ENCODE measurements at places on chromosomes 5 and 9.

DNA sequence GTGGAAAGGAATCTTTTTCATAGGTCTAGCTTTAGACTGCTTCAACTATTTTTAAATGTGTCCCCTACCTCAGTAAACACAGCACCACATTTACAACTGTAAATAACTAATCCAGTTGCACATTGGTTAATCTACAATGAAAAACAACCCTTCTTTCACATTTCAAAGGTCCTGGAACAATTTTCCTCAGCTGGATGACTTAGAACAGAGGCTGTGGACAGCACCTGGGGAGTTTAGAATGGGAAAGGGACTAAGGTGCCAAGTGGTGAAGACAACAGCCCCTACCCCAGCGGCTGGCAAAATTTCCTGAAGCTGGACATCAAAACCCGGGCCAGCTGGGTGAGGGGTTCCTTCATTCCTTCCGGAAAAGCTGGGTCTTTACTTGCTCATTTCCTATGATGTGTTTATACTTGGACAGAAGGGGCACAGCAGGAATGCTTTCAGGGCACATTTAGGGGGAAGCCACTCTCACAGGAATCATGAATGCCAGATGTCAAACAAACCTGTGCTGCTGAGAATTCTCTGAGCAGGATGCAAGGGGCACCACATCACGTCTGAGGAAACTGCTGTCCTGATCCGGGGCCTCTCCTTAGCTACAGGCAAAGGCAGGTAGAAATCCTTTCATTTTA, 158.3 kb downstream of the NR2F1-AS1 start:
- DNase-seq: no peak

DNA sequence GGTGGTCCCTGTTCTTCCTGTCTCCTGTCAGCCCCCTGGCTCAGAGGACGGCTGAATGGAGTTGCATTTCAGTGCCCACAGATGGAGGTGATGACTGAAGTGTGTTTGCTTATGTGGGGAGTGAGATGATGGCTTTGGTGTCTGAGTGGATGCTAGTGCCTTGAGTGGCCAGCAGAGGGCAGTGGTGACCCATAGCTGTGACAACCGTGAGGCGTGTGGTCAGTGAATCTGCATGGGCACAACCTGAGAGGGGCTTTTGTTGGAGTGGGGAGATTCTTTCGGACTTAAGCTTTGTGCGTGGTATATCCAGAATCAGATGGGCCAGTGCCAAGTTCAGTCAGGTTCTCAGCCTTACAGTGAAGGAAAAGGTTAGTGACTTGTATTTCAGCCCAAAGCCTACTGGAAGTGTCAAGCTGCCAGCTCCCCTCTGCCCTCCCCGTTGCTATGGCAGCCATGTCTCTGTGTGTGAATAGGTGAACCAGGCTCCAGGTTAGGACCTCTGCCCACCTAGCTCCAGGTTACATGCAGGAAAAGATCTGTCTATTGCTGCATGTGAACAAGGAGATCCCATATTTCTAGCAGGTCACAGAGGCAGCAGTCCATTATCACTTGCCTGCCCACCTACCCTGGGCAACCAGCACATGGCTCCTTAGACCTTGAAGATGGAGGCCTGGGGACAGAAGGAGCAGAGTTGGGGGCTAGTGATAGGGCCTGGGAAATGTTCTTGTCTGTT, 14.7 kb upstream of the CXXC5 start:
- DNase-seq: no peak

- no peak for DNase-seq
These were observed 485 bp upstream of the HABP4 start for GRCh38 chr9:96449523-96449844.

GRCh38 chr9:27310582-27310981, 13.6 kb upstream of the EQTN start:
- DNase-seq: no peak

DNA sequence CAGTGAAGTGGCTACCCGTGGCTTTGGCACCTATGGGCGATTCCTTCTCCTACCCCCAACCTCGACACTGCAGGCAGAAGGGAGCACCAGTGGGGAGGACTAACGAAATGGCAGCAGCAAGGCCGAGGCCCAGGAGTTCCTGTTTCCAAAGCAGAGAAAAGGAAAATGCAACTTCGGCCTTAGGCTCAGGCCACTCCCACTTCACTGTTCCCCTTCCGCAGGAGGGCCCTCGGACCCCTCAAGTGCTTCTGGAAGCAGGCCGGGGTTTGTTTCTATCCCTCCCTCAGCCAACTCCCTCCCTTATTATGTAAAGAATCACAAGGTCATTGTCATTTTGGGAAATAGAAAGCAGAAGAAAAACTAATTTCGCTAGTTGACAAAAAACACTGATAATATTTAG, 36.4 kb upstream of the NKX2-5 start:
- no peak for DNase-seq

DNA sequence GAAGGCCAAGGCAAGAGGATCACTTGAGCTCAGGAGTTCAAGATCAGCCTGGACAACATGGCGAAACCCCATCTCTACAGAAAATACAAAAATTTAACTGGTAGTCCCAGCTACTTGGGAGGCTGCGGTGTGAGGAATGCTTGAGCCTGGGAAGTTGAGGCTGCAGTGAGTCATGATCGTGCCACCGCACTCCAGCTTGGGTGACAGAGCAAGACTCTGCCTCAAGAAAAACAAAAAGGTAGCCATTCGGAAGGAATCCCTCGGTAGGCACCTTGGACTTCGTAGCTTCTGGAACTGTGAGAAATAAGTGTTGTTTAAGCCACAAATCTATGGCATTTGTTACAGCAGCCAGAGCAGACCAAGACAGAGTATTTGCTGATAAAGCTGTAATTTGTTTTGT, 174.2 kb downstream of the DCP2 start:
- no peak for DNase-seq

GRCh38 chr5:59540366-59540765, 353.2 kb downstream of the PDE4D start:
- no peak for DNase-seq

DNA sequence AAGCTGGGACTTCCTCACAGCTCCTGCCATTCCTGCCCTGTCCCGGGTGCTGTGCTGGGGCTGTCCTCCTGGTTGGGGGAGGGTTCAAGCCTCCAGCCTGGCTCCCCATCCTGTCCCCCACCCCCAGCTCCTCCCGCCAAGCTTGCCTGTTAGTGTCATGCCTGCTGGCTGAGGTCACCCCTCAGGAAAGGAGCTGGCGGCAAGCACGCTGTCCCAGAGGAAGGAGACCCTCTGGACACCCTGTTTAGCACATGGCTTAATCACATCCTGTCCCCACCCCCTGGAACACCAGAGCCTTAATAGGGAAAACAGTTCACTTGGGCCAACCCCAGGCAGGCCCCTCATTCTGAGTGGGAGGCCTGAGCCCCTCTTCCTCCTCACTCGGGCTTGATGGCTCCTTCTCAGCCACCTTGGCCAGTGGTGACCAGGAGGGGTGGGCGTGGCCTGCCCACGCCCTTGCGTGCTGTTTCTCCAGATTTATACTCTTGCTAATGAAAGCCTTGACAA, 9.2 kb upstream of the PHYHD1 start:
- no peak for DNase-seq

- DNase-seq: no peak
These were observed 21.4 kb downstream of the CRB2 start for GRCh38 chr9:123377211-123377971.

GRCh38 chr9:130539420-130540223, 39.8 kb upstream of the FUBP3 start:
- DNase-seq: no peak

- no peak for DNase-seq
These were observed 161.5 kb downstream of the HSD17B3 start for GRCh38 chr9:96140296-96141127.

DNA sequence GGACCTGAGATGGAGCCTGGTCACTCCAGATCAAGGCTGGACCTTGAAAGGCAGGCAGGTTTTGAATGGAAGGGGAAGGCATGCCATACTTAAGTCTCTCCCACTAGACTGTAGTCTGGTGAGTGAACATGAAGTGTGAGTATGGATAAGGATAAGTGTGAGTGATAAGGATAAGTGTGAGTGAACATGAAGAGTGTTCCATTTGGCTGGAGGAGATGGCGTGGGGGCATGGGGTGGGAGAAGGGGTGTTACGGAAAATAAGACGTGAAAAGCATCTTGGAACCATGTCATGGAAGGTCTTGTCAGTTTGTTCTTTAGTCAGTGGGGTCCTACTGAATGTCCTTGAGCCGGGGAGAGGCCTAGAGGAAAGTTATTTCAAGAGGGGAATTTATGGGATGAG, 32.8 kb downstream of the HMGXB3 start:
- no peak for DNase-seq

- DNase-seq: no peak
These were observed 1138.2 kb downstream of the TAF11L14 start for GRCh38 chr5:18772475-18772874.

DNA sequence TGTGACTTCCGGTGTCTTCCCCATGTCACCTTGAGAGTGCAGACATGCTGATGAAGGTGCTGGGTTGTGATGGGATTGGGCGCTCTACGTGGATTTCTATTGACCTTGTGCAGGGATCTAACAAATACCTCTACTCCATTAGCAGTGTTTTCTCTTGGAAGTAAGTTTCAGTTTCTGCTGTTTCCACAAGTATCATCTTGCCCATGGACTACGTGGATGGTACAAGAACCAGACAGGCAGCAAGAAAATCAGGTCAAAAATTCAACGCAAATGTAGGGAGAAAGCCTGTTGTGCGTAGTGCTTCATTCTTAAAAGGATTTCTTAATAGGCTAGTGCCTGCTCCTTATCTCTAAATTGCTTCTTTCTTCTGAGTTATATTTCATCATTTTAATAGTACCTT, 60.8 kb downstream of the AOPEP start:
- no peak for DNase-seq

GRCh38 chr5:35771300-35771699, 85.4 kb upstream of the IL7R start:
- no peak for DNase-seq

DNA sequence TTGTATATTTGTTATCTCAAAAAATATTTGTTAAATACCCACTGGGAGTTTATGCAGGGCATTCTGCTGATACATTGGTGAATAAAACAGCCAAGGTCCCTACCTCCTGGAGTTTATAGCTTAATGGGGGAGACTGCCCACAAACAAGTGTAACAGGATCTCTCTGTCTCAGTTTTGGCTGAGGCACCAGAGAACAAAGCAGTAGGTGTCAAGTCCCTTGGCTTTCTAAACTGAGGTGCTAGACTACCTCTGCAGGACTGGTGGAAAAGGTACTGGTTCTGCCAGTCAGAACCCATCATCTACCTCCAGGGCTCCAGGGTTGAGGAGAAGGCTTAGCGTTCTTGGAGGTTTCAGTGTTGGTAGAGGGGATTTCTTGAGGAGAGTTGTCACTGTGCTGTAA, 188.4 kb upstream of the ELL2 start:
- no peak for DNase-seq

- DNase-seq: no peak
These were observed 126.2 kb upstream of the VLDLR start for GRCh38 chr9:2495221-2496005.

DNA sequence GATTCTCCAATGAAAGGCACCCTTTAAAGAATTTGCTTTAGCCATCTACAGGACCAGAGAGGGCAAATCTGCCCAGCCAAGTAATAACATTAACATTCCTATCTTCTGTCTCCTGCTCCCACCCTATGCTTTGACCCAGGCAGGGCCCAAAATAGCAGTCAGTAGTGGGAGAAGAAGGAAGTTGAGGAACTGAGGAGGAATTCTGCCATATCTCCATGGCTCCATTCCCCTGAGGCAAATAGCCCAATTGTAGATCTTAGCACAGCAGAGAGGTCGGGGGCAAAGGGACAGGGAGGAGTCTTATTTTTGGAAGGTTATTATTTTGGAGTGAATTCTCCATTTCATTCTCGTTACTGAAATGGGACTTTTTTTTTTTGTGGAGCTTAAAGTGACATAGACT, 111.1 kb upstream of the IFNK start:
- DNase-seq: no peak

- DNase-seq: no peak
These were observed 24.7 kb downstream of the STK10 start for GRCh38 chr5:172163346-172163745.

DNA sequence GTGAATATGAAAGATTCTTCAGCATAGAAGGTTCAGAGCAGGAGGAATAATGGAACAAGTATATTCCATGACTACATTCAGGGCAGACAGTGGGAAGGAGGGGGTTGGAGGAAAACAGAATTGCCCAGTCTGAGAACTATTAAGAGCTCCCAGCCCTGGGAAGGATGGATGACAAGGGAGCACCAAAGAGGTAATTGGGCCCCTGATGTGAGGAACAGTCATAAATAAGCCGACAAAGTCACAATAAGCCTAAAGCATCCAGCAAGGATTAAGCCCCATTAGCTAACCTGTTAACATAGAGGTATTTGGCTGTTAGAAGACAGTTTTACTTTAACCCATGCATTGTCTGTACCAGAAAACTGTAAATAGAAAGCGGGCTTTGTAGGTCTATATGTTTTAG, 348.7 kb upstream of the SEMA6A start:
- no peak for DNase-seq

GRCh38 chr5:98492258-98492657, 281.2 kb upstream of the RGMB start:
- no peak for DNase-seq

DNA sequence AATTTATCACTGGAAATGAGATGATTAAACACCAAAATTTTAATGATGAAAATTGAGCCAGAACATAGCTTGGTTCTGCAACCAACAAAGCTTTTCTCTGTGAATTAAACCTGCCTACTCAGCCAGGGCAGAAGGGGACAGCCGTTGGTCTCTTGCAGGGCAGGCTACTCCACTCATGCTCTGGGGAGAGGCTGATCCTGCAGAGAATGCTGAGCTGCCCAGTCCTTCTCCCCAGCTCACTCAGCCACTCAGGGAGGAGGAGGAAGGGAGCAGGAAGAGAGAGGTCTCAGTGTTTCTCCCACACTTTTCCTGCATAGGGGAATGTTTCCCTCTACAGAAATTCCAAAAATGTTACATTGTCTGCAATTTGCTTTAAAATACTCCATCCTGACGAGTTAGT, 40.4 kb upstream of the HMHB1 start:
- no peak for DNase-seq

GRCh38 chr9:37551888-37552287, 24.3 kb downstream of the FBXO10 start:
- no peak for DNase-seq

GRCh38 chr5:134397196-134397595, 14.5 kb downstream of the CDKN2AIPNL start:
- DNase-seq: no peak

DNA sequence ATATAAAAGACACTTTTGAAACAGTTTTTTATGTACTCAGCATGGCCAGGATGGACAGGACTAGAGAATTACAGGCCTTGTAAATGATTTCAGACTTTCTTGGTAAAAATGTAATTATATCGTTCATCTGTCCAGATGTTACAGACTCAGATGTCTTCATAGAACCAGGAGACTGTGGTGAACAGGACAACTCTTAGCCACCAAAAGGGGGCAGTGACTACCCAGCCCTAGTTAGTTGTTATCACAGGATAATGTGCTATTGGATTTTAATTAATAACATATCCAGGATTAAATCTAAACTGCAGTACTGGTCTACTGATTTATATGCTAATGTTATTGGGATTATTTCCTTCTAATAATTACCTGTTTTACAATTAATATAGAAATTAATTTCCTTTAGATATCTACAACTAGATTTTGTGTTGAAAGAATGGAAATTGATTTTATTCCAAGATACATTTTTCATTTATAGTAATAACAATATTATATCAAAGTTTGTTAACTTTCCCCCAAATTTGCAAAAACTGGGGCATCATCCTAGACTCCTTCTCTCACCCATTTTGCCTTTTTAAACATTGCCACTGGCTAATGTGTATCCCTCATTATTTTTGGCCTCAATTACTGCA, 99.4 kb downstream of the MTREX start:
- DNase-seq: no peak

- no peak for DNase-seq
These were observed 4.3 kb downstream of the CXCL14 start for GRCh38 chr5:135574493-135574892.

GRCh38 chr9:120344230-120344629, 235.7 kb downstream of the CDK5RAP2 start:
- DNase-seq: no peak
